Progenitor cell of endocrine pancreas (in vitro differentiated cells): ENCODE measurements at places on chromosomes 4 and X. TPM values are rescaled to one million over a fixed set of nuclear protein-coding genes. Genes with fewer than 3 reads are reported as not detected.

GRCh38 chr4:17497890-17498523 is 13.9 kb downstream of the QDPR start:
- H3K27ac ChIP-seq: no peak overlapping the region
- peaks cover 19% of the 10 kb centered on the region for H3K36me3 ChIP-seq
- DNase-seq: no peak
- H3K4me1 ChIP-seq: peaks cover 2% of the 10 kb centered on the region
- no peaks in the 10 kb centered on the region for H3K27me3 ChIP-seq

DNA sequence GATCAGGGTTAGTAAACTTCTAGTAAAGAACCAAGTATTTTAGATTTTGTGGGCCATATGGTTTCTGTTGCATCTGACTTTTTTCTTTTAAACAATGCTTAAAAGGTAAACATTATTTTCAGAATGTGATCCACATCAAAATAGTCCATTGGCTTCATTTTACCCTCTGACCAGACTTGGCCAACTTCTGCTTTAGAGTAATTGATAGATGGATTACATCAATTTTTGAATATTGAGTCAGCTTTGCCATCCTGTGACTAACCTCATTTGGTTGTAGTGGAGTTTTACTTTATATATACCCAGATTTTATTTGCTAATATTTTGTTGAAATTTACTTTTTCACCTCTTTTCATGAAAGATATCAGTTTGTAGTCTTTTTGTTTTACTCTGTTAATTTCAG is 559.8 kb downstream of the TLL1 start:
- no peaks in the 10 kb centered on the region for H3K36me3 ChIP-seq
- no peak for DNase-seq
- no peak overlapping the region for H3K27ac ChIP-seq
- no peak overlapping the region for H3K4me3 ChIP-seq

- no peak overlapping the region for H3K4me3 ChIP-seq
- no peaks in the 10 kb centered on the region for H3K27me3 ChIP-seq
- peaks cover 2% of the 10 kb centered on the region for H3K36me3 ChIP-seq
- no peak overlapping the region for H3K27ac ChIP-seq
- H3K4me1 ChIP-seq: no peaks in the 10 kb centered on the region
- DNase-seq: no peak
These were observed 155.9 kb upstream of the CENPE start for GRCh38 chr4:103354006-103354405.

The ADH4 gene
- total RNA-seq: not detected in 2 replicates

The RPGR gene
- 29.3 and 32.3 TPM in 2 replicates for total RNA-seq

DNA sequence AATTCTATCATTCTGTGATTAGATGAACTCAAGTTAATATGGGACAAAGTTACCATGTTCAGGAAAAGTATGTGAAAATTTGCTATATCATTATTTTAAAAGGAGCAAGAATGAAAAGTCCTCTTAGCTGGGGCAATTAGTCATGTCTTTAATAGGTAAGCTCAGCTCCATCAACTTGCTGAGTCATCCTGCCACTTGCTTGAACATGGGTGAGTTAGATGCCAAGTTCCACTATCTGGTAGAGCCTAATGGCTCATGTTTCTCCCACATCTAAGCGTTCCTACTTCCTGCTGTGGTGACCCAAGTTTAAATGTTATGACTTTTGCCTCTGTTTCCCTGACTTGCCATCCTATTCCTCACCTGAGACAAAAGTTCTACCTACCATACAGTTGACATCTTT is 276.8 kb downstream of the ZNF674 start:
- H3K27me3 ChIP-seq: no peaks in the 10 kb centered on the region
- H3K4me1 ChIP-seq: no peaks in the 10 kb centered on the region
- no peaks in the 10 kb centered on the region for H3K36me3 ChIP-seq
- no peak overlapping the region for H3K27ac ChIP-seq
- H3K4me3 ChIP-seq: no peak overlapping the region
- DNase-seq: no peak

DNA sequence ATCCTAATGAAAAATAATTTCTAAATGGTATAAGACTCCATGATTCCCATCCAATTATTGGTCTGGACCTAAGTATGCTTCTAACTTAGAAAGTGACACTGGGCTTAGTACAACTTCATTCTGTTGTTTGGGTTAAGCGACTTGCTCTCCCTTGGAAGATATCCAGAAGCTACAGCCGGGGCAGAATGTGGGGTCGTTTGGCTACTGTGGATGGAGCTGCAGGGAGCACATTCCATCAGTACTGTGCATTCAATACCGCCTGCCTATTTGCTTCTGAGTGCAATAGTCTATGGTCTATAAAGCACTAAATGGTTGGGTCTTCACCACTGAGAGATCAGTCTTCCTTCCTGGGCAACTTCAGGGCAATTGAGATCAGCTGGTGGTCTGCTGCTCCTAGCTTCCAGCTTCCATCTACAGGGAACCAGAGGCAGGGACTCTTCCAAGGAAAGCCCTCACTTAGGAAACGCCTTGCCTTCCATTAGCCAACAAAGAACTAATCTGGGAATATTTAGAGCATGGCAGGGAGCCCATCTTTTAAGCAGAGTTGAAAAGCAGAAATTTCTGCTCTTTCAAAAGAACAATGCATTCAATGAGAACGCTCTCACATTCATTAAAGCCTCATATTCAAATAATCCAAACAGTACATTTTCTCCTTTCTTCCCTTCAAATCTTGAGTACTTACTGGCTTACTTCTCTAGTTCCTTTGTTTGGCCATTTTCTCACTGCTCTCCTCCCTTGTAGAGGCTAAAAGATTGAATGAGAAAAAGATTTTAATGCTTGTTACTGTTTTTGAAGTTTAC is 1049.9 kb upstream of the TENM3 start:
- no peaks in the 10 kb centered on the region for H3K4me1 ChIP-seq
- no peak overlapping the region for H3K27ac ChIP-seq
- DNase-seq: no peak
- H3K27me3 ChIP-seq: no peaks in the 10 kb centered on the region
- H3K4me3 ChIP-seq: no peak overlapping the region
- no peaks in the 10 kb centered on the region for H3K36me3 ChIP-seq

DNA sequence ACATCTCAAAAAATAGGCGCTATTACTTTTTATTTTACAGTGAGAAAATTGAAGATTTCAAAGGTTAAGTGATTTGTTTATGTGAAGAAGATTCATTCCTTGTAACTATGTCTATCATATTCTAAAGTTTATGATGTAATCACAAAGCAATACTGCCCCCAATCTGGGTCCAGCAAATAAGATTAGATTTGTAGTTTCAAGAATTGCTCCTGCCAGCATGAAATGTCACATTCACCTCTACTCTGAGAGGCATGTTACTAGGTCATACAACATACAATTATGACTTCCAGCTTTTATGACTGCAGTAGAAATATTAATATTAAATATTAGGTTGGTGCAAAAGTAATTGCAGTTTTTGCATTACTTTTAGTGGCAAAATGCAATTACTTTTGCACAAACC is 976.2 kb downstream of the FSTL5 start:
- H3K36me3 ChIP-seq: no peaks in the 10 kb centered on the region
- H3K4me1 ChIP-seq: peaks cover 18% of the 10 kb centered on the region
- H3K4me3 ChIP-seq: no peak overlapping the region
- DNase-seq: no peak

The TCEAL6 gene
- not detected in 2 replicates for total RNA-seq

DNA sequence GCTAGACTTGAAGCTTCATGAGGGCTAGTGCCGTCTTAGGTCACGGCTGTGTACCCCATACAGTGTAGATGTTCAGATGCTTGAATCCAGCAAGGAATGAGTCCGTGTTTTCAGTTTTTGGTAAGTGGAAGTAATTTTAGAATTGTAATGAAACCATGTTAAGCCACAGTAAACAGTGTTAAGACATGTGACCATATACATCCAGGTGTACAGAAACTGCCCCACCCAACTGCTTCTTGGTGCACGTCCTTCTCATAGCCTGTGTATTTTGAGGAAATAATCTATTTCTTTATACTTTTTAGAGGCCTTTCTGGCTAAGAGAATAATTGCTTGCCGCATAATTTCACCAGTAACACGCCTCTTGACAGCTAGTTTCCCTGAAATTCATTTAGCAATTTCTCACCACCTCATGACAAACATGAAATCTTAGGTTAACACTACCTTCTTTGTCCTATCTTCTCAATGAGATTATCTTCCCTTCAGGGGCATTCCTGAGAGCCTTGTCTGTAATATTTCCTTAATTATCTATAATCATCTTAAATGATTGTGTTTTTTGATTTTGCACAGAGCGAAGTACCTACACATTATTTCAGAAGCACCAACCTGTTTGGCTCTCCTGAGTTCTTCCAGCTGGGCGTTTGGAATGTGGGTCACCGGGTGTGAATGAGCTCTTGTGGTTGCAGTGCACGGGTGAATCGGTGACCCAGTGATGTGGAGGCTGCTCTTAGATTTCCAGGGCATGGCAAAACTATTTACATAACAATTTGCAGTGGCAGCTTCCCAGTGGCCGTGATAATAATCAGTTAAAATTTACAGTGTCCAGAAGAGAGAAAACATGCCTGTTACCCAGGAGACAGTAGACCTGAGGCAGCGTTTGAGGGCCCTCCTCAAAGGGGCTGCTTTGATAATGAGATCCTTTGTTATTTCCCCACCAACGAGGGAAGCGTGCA is 50.2 kb upstream of the TADA2B start:
- no peak for DNase-seq
- H3K36me3 ChIP-seq: peaks cover 9% of the 10 kb centered on the region
- H3K4me3 ChIP-seq: no peak overlapping the region
- peaks cover 26% of the 10 kb centered on the region for H3K4me1 ChIP-seq
- peak overlapping the region; percentile 87 for H3K27ac ChIP-seq

- no peak overlapping the region for H3K4me3 ChIP-seq
- no peaks in the 10 kb centered on the region for H3K27me3 ChIP-seq
- no peak overlapping the region for H3K27ac ChIP-seq
- no peaks in the 10 kb centered on the region for H3K36me3 ChIP-seq
These were observed 2522.1 kb downstream of the ARAP2 start for GRCh38 chr4:33722254-33722653.

DNA sequence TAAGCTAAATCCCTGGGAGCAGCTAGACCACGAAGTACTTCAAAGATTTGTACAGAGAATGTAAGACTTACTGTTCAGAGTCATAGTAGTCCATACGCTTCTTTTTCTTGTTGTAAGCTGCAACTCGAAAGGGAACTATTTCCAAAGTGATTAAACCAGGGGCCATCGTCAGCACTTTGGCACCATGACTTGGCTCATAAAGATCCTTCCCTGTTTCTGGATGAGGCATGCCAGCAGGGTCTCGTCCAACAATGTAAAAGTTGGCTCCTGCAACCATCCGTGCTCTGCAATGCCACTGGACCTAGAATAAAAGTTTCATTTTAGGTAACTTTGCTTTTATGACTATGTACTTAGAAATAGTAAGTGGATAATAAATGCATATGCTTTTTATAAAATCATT is 88.5 kb downstream of the PAPSS1 start:
- H3K36me3 ChIP-seq: peaks cover 27% of the 10 kb centered on the region
- no peak overlapping the region for H3K4me3 ChIP-seq
- H3K4me1 ChIP-seq: peaks cover 10% of the 10 kb centered on the region

DNA sequence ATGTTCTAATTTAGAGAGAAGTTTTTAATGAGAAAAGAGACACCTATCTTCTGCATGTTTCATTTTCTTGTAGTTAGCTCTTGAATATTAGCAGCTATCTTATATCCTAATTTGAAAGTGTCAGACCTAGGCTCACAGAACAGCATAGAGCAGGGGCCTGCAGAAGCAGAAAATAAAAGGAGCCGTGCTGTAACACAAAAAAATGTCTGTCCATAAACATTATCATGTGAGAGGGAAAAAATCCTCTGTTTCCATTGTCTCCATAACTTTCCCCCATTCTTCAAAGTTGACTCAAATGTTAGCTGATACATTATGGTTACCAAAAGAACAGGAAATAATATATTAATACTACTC is 329.2 kb upstream of the EPHA5 start:
- peak overlapping the region; percentile 85 for H3K4me3 ChIP-seq
- DNase-seq: no peak
- no peaks in the 10 kb centered on the region for H3K36me3 ChIP-seq
- H3K4me1 ChIP-seq: peaks cover 4% of the 10 kb centered on the region

The SEPTIN6 gene
- total RNA-seq: 37.1 and 40.2 TPM in 2 replicates

- H3K27ac ChIP-seq: no peak overlapping the region
- H3K4me1 ChIP-seq: peaks cover 19% of the 10 kb centered on the region
- no peak overlapping the region for H3K4me3 ChIP-seq
- no peaks in the 10 kb centered on the region for H3K27me3 ChIP-seq
- DNase-seq: no peak
These were observed 189.1 kb downstream of the NDST4 start for GRCh38 chr4:114924311-114924710.

The TLR3 gene
- total RNA-seq: 0.11 TPM in 1 of 2 replicates, not detected in the other

- no peaks in the 10 kb centered on the region for H3K27me3 ChIP-seq
- peaks cover 10% of the 10 kb centered on the region for H3K4me1 ChIP-seq
- DNase-seq: no peak
- no peak overlapping the region for H3K4me3 ChIP-seq
- H3K36me3 ChIP-seq: peaks cover 2% of the 10 kb centered on the region
These were observed 181.5 kb downstream of the NSUN7 start for GRCh38 chr4:40931238-40931637.

GRCh38 chrX:130082244-130083106 is 27.8 kb downstream of the ELF4 start:
- H3K4me3 ChIP-seq: no peak overlapping the region
- H3K4me1 ChIP-seq: peaks cover 2% of the 10 kb centered on the region
- no peak overlapping the region for H3K27ac ChIP-seq
- DNase-seq: no peak
- peaks cover 3% of the 10 kb centered on the region for H3K36me3 ChIP-seq
- H3K27me3 ChIP-seq: no peaks in the 10 kb centered on the region

GRCh38 chr4:162700815-162701361 is 465.8 kb downstream of the NAF1 start:
- no peaks in the 10 kb centered on the region for H3K27me3 ChIP-seq
- H3K4me1 ChIP-seq: no peaks in the 10 kb centered on the region
- H3K27ac ChIP-seq: no peak overlapping the region
- H3K4me3 ChIP-seq: no peak overlapping the region
- H3K36me3 ChIP-seq: no peaks in the 10 kb centered on the region

- peaks cover 6% of the 10 kb centered on the region for H3K27me3 ChIP-seq
- peak overlapping the region; percentile 100 for H3K4me3 ChIP-seq
- H3K36me3 ChIP-seq: no peaks in the 10 kb centered on the region
- H3K4me1 ChIP-seq: peaks cover 18% of the 10 kb centered on the region
- DNase-seq: no peak
- peak overlapping the region; percentile 100 for H3K27ac ChIP-seq
These were observed 965 bp downstream of the PPA2 start for GRCh38 chr4:105472871-105473323.

GRCh38 chrX:116961872-116962582 is 499.3 kb upstream of the CT83 start:
- no peaks in the 10 kb centered on the region for H3K27me3 ChIP-seq
- H3K27ac ChIP-seq: peak overlapping the region; percentile 93
- peak overlapping the region; percentile 40 for H3K4me3 ChIP-seq
- DNase-seq: no peak
- no peaks in the 10 kb centered on the region for H3K36me3 ChIP-seq

GRCh38 chr4:147638365-147638764 is 21.2 kb downstream of the TMEM184C start:
- no peaks in the 10 kb centered on the region for H3K27me3 ChIP-seq
- no peak overlapping the region for H3K27ac ChIP-seq
- peaks cover 37% of the 10 kb centered on the region for H3K36me3 ChIP-seq
- no peak overlapping the region for H3K4me3 ChIP-seq

The SMIM10L2A gene
- 9.0 and 9.5 TPM in 2 replicates for total RNA-seq

DNA sequence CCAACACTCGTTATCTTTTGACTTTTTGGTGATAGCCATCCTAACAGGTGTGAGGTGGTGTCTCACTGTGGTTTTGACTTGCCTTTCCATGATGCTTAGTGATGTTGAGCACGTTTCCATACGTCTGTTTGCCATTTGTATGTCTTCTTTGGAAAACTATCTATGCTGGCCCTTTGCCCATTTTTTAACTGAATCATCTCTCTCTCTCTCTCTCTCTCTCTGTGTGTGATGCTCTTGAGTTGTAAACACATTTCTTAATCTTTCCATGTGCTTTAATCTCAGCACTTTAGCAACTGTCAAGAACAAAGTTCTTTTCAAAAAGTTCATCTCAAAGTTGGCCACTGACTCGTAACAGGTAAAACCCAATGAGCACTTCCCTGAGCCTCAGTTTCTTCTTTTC is 10.5 kb downstream of the SORBS2 start:
- DNase-seq: no peak
- H3K27ac ChIP-seq: no peak overlapping the region
- no peaks in the 10 kb centered on the region for H3K27me3 ChIP-seq
- H3K36me3 ChIP-seq: peaks cover 21% of the 10 kb centered on the region
